ENCODE measurements at places on chromosomes 7 and 10.

DNA sequence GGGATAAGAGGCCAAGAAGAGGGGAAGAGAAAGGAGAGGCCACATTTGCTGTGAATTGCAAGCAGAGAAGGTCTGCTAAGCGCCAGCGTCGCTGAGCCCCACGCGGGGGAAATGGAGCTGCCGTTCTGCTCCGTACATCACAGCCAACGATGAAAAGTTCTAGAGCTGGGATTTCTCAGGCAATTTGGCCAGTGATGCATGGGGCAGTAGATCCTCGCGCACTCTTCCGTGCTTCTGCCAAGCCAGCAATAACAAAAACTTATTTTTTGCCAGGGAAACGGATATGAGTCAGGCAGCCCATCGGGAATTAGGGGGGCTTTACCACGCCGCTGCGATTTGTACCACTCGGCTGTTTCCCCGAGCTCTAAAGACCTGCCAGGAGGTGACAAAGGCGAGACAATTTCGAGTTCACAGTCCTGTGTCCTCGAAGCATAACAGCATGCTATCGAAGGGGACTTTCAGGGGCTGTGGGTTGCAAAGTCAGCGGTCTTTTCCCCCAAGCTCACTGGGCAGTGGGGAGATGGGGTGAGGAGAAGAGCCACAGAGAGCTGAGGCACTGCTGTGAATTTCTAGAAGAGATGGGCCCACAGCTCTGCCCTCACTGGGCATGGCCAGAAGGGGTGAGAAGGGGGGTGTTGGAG lies 30.0 kb upstream of the SLF2 start:
- H3K4me1 ChIP-seq, result peaks cover 24% of the 10 kb centered on the region
- H3K27me3 ChIP-seq, result peaks cover 3% of the 10 kb centered on the region
- no peak for DNase-seq

GRCh38 chr10:81135851-81136250 lies 598.1 kb downstream of the SH2D4B start:
- H3K4me1 ChIP-seq, result no peaks in the 10 kb centered on the region
- H3K36me3 ChIP-seq, result no peaks in the 10 kb centered on the region
- H3K27me3 ChIP-seq, result no peaks in the 10 kb centered on the region
- DNase-seq, result no peak
- no peak overlapping the region for H3K27ac ChIP-seq

GRCh38 chr10:72353028-72353964 lies 1.4 kb downstream of the DNAJB12 start:
- H3K4me1 ChIP-seq, result peaks cover 18% of the 10 kb centered on the region
- peak overlapping the region; percentile 97 for H3K4me3 ChIP-seq
- no peaks in the 10 kb centered on the region for H3K36me3 ChIP-seq
- DNase-seq, result no peak
- H3K27me3 ChIP-seq, result no peaks in the 10 kb centered on the region

- peak; percentile 44 for DNase-seq
- peaks cover 62% of the 10 kb centered on the region for H3K27me3 ChIP-seq
- H3K4me3 ChIP-seq, result peak overlapping the region; percentile 90
- H3K36me3 ChIP-seq, result no peaks in the 10 kb centered on the region
- peak overlapping the region; percentile 23 for H3K27ac ChIP-seq
Measured at GRCh38 chr10:114631666-114632417, 26.2 kb downstream of the ABLIM1 start.

- H3K36me3 ChIP-seq, result peaks cover 3% of the 10 kb centered on the region
- peaks cover 17% of the 10 kb centered on the region for H3K4me1 ChIP-seq
- DNase-seq, result no peak
- no peaks in the 10 kb centered on the region for H3K27me3 ChIP-seq
Measured at GRCh38 chr10:17112566-17112965, 17.0 kb downstream of the CUBN start.

- no peaks in the 10 kb centered on the region for H3K36me3 ChIP-seq
- peaks cover 5% of the 10 kb centered on the region for H3K4me1 ChIP-seq
- no peak overlapping the region for H3K27ac ChIP-seq
- no peak overlapping the region for H3K4me3 ChIP-seq
- no peak for DNase-seq
Measured at GRCh38 chr7:117248829-117249228, 74.0 kb downstream of the WNT2 start.

GRCh38 chr10:59865101-59865500 lies 41.3 kb downstream of the CCDC6 start:
- no peak for DNase-seq
- H3K4me1 ChIP-seq, result peaks cover 6% of the 10 kb centered on the region
- no peaks in the 10 kb centered on the region for H3K27me3 ChIP-seq
- no peak overlapping the region for H3K27ac ChIP-seq
- H3K4me3 ChIP-seq, result no peak overlapping the region
- H3K36me3 ChIP-seq, result peaks cover 17% of the 10 kb centered on the region

- no peak overlapping the region for H3K27ac ChIP-seq
- peaks cover 4% of the 10 kb centered on the region for H3K4me1 ChIP-seq
- no peak overlapping the region for H3K4me3 ChIP-seq
- H3K27me3 ChIP-seq, result no peaks in the 10 kb centered on the region
Measured at GRCh38 chr10:84407388-84408049, 79.1 kb downstream of the CCSER2 start.

GRCh38 chr7:6279937-6280336 lies 7.5 kb upstream of the CYTH3 start:
- H3K4me3 ChIP-seq, result no peak overlapping the region
- H3K4me1 ChIP-seq, result peaks cover 17% of the 10 kb centered on the region
- H3K36me3 ChIP-seq, result no peaks in the 10 kb centered on the region
- no peak for DNase-seq

All from neural crest cell (in vitro differentiated cells).